IPS-NIHi11 (cell line): ENCODE measurements at places on chromosomes 13 and 19.

DNA sequence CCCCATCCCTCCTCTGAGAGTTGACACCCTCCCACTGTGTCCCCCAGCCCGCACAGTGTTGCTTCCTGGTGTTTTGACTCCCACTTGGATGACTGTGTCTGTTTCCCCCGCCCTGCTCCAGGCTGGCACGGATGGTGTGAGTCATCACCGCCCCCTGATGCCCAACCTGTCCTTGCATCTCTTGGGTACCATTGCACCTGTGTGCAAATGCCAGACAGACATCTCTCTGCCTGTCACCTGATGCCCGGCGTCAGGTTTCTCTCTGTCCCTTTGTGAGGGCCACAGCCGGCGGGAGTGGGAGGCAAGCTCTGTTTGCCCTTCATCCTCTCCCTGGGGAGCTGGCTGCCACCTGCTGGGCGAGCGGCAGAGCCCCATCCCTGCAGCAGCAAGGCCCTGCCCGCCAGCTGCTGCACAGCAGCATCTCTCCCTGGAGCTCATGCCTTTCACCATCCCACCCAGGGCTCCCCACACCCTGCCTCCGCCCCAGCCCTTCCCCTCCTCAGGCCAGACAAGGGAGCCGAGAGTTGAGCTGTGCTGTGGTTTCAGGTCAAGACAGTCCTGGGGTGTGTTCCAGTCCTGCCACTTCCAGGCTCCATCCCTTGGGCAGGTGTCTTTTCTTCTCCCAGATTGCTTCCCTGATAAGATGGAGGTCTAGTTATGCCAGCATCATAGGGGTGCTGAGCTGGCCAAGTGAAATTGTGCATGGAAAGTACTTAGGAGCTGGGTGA, 29.7 kb downstream of the NKPD1 start:
- no peak for DNase-seq

GRCh38 chr19:38234615-38235014, 10.6 kb upstream of the DPF1 start:
- DNase-seq = no peak

GRCh38 chr19:46618670-46619231, 6.1 kb downstream of the PTGIR start:
- DNase-seq = no peak

- peak; percentile 83 for DNase-seq
Measured at GRCh38 chr19:33905937-33906577, 109.4 kb downstream of the KCTD15 start.

- no peak for DNase-seq
Measured at GRCh38 chr13:98489446-98490194, 87.3 kb downstream of the STK24 start.

- DNase-seq = no peak
Measured at GRCh38 chr13:30276178-30276577, 31.2 kb downstream of the KATNAL1 start.

DNA sequence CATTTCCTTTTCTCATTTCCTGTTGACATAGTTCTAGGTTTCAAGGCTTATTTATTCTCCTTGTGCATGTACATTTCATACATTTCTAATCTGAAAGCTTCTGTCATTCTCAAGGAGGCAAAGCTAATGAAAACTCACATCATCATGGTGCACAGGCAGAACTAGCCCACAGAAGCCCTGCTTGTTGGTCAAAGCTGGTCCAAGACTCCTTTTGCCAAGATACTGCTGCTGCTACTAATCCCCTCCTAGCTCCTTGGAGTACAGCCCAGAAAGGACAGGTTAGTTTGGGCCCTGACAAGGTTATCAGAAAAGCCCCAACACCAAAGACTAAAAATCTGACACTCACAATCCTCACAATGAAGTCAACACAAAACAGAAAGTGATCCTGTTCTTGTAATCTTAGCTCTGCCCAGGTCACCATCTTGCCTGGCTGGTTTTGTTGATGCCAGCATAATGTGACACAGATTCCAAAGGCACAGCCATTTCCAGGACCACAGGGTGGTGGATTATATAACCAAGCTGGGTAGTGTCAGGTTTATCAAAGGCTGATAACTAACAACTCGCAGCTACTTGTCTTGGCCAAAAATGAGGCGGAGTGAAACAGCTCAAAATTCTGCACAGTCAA, 417.4 kb downstream of the NDFIP2 start:
- no peak for DNase-seq

DNA sequence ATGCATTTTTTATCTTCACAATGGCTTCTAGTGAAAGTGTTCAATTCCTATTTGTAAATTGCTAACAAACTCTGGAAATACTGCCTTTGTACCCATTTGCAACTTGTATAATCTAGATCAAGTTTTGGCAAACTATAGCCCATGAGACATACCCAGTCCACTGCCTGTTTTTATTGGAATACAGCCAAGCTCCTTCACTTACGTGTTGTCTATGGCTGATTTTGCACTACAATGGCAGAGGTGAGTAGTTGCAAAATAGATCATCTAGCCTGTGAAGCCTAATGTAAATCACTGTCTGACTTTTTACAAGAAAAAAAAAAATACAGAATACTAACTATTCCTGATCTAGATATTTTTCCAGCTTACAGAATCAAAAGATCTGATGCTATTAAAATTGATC, 37.1 kb downstream of the DZIP1 start:
- no peak for DNase-seq

- DNase-seq = no peak
Measured at GRCh38 chr13:58340895-58341294, 709.4 kb downstream of the PCDH17 start.

GRCh38 chr13:90142251-90142650, 1205.2 kb upstream of the MIR17HG start:
- DNase-seq = no peak

DNA sequence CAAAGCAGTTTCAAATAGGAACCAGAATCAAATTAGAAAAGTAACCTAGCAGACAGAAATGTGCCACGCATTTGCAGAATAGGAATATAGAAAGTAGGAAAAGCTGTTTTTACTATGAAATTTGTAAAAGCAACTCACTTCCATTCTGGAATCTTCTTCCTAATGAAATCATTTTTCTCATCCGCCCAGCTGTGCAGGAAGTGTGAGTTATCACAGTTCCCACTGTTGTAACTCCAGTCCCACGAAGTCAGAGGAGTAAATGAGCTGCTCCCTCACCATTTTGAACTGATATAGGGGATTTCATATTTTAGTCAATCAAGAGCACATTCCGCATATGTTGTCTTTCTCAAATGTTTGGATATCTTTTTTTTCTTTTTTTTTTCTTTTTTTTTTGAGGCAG, 230.8 kb downstream of the TBC1D4 start:
- DNase-seq = no peak

- no peak for DNase-seq
Measured at GRCh38 chr13:109510013-109510412, 276.4 kb downstream of the IRS2 start.

DNA sequence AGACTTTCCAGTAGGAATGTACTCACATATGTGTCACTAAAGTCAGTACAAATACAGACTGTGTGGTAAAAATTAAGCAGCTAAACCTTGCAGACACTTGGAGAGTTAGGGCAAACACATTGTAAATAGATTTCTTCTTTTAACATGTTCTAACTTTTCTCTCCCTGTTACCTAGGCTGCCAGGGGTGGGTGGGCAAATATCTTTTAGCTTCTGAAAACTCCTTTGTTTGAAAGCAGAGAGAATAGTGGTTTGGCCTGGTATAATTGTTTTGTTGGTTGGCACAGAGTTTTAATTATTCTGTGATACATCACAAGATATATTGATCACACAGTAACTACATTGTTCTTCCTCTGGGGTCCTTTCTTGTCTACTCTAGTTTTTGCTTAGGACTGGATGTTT, 289.8 kb upstream of the DACH1 start:
- DNase-seq = no peak

DNA sequence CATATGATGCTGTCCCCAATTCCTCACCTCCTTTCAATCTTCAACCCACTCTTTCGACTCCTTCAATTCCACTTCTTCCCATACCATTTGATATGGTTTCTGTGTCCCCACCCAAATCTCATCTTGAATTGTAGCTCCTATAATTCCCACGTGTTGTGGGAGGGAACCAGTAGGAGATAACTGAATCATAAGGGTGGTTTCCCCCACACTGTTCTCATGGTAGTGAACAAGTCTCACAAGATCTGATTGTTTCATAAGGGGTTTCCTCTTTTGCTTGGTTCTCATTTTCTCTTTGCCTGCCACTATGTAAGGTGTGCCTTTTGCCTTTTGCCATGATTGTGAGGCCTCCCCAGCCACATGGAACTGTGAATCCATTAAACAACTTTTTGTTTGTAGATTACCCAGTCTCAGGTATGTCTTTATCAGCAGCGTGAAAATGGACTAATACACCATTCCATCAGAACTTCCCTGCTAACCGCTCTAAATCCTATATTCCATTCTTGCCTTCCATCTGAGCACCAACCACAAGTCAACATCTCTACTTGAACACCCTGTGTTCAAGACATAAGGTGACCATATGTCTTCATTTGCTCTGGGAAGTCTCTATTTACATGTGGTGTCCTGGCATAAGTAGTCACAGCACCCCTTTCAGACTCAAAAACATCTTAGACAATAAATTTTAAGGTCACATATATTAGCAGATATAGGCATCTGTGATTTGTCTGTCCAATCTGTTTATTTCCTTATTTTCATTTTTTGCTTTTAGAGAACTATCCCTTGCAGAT, 122.9 kb downstream of the TSHZ3 start:
- DNase-seq = no peak

DNA sequence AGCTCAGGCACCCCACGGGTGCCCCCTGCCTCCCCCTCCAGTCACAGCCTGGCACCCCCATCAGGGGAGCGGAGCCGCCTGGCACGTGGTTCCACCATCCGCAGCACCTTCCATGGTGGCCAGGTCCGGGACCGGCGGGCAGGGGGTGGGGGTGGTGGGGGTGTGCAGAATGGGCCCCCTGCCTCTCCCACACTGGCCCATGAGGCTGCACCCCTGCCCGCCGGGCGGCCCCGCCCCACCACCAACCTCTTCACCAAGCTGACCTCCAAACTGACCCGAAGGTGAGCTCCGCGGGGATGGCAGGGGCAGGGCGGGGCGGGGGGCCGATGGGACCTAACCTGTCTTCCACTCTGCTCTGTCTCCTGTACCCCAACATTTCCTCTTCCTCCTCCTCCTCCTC, 25.0 kb downstream of the CKM start:
- no peak for DNase-seq

- no peak for DNase-seq
Measured at GRCh38 chr13:78521091-78521490, 82.3 kb downstream of the POU4F1 start.

DNA sequence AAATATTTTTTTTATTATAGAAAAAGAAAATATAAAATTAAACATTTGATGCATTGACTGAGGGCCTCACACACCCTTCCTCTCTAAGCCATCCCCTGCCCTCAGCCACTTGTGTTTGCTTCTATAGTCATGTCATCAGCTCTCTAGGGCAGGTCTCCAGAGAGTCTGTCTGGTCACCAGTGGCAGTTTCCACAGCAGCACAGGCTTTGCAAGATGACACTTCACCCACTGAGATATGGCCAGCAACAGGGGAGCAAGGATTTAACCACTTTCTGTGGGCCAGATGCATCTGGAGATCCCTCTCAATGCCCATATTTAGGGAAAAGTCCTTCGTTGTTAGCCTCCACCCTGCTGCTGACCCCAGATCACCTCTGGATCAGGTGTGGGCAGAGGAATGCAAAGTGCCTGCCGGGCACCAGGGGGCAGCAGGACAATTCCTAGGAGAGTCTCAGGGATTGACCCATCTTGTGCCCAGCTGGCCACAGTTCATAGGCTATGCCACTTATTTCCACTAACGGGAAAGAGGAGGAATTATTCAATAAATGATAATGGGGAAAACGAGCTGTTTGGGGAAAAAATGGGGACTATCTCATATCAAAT, 4.8 kb downstream of the ABCC4 start:
- DNase-seq = peak; percentile 81

DNA sequence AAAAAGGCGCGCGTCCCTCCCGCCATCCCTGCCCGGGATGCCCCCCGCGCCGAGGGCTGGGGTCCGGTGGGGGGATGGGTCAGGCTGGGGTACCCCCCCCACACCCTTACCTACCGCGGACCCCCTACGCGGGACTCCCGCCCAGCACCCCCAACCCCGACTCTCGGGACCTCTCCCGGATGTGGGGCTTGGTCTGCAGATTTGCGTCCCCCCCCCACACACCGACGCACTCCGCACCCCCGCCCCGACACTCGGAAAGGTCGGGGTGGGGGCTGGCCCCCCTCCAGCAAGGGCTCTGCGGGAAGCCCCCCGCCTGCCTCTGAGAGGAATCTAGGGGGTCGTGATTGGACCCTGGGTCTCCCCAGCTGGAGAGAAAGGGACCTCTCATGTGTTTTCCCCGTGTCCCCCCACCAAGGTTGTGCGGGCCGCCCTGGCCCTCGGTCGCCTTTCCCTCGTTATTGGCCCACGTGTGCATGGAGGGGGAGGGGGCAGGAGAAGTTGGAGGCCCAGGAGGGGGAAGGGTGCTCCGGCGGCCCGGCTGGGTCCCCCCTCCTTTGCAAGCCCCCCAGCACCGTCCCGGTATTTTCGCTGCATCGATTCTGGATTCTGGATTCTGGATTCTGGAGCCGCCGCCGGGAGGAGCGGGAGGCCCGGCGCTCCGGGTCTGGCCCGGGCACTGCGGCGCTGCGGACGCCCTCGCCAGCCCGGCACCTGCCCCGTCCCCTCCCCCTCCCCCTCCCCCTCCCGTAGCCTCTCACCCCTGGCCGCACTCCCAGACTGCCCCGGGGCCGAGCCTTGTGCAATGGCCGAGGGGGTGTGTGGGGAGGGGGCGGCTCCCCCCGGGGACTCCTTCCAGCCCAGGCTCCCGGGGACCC, 607 bp downstream of the NFIC start:
- DNase-seq = peak; percentile 90

GRCh38 chr13:66139250-66139649, 1090.9 kb downstream of the PCDH9 start:
- DNase-seq = no peak

DNA sequence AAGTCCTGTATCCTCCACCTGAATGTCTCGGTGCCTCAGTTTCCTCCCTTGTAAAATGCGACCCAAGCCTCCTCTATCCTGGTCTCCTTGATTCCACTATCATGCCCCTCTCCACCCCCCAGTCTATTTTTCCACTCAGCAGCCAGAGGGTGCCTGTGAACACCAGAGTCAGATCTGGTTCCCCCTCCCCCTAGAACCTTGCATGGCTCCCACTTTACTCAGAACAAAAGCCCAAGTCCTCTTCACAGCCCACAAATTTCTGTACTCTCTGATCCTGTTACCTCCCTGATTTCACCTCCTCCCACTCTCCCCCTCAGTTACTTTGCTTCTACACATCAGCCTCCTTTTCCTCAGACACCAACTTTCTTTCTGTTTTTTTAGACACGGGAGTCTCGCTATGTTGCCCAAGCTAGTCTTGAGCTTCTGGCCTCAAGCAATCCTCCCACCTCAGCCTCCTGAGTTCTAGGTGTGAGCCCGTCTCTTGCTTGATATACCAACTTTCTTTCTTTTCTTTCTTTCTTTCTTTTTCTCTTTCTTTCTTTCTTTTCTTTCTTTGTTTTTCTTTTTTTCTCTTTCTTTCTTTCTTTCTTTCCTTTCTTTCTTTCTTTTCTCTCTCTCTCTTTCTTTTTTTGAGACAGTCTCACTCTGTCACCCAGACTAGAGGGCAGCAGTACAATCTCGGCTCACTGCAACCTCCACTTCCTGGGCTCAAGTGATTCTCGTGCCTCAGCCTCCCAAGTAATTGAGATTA, 869 bp downstream of the DAND5 start:
- DNase-seq = no peak
